Endothelial cell of umbilical vein (primary cell): ENCODE measurements at places on chromosomes 4 and X.

GRCh38 chrX:112746812-112747595 lies 67.3 kb upstream of the LHFPL1 start:
- DNase-seq = no peak

DNA sequence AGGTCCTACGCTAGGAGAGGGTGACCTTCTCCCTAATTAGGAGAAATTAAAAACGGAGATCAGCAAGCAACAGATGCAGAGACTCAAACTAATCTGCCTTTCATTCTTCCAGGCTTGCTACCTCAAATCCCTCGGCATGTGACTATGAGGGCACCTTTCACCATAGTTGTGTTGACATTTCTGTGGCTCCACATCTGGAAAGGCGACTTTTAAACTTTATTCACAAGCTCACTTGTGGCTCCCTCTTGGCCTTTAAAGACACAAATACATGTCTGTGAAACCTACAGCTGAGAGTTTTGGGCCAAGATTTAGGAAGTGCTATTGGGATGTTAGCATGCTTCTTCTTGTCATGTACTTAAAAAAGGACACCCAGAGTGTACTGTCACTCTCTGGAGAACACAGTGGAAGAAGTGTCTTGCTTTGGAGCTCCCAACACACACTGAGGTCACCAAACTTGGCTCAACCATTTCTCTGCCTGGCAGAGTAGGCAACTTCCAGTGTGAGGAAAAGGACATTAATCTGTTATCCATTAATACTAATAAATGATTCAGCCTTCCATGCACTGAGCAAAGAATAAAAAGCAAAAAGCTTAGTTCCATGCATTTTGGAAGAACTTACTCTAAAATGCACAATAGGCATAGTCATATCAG lies 60.1 kb downstream of the LDB2 start:
- no peak for DNase-seq

- DNase-seq = no peak
Measured at GRCh38 chr4:15451866-15452765, 17.6 kb upstream of the CC2D2A start.

DNA sequence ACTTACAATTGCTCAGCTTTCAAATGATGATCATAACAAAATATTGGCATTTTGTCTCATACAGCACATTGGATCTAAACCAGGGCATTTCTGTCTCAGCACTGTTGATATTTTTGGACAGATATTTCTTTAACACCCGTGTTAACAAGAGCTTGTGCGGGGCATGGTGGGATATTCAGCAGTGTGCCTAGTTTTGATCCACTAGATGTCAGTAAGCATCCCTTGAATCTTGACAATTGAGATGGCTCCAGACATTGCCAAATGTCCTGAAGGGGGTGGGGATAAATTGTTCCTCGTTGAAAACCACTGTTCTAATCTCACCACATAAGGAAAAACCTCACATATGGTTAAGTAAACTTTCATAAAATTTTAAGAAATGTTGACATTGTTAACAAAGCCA lies 806.3 kb downstream of the STIM2 start:
- DNase-seq = no peak

DNA sequence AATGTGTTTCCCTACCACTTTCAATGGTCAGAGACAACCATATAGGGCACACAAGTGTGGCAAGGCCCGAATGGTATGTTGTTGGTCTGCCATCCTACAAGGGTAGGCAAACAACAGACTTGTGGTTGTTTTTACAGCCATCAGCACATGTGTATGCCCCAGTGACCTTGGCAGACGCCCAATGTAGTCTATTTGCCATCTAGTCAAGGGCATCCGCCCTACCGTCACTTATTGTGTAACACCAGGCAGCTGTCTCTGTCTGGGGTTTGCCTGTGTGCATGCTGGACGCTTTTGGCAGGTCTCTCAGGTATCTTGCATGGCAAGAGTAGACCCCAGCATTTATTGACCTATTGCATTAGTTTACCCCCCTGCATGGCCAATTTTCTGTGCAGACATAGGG lies 1145.5 kb upstream of the POU3F4 start:
- no peak for DNase-seq

GRCh38 chrX:22110729-22111494 lies 78.8 kb downstream of the PHEX start:
- no peak for DNase-seq

GRCh38 chrX:4655743-4656142 lies 942.3 kb upstream of the PRKX start:
- DNase-seq = no peak

DNA sequence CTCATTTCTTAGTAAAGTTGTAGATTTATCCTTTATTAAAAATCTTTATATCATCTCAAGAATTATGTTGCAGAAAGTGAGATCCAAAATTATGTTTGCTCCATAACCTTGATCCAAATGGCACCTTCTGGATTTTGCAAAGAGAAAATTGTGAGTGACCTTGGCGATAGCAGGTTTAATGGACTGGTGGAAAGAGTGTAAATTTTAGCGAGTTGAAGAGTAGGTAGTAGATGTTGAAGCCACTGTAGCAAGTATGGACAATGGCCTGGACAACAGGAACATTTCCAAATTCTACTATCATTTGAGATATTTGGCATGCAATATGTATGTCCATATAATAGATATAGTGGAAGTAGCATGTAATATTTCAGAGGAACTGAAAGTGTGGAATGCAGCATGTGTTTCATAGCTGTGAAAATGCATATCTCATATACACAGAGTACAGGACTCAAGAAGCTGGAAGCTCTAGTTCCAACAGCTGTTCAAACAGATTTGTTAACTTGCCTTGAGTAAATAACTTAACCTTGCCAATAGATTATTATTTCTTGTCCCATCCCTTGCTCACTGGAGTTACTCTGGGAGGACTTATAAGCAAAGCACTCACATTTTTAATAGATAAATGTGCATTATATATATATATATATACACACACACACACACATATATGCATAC lies 152.5 kb upstream of the TLL1 start:
- no peak for DNase-seq

DNA sequence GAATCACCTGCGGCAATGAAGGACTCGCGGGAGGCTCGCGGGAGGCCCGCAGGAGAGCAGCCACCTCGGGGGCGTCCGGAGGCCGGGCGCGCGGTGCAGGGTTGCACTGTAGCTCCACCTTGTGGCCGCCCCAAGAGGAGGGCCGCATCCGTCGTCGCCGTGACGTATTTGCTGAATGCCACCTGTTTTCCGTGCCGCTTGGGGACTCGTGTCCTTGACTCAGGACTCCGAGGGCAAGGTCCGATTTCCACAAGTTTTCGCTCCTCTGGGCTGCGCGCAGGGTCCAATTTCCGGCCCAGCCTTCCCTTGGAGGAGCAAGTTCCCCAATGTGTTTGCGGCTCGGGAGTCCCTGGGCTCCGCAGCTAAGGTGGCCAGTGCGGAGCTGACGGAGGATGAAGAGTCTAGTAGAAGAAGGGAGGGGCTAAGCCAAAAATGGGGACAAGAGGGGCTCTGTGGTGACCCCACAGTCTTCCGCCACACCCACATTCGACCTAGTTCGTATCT lies 10.7 kb upstream of the DLG3 start:
- peak; percentile 49 for DNase-seq

GRCh38 chr4:144451766-144452450 lies 194.0 kb upstream of the HHIP start:
- no peak for DNase-seq
